RPMI7951 (cell line): ENCODE measurements at places on chromosomes 3 and 15. TPM values are rescaled to one million over a fixed set of nuclear protein-coding genes. Genes with fewer than 3 reads are reported as not detected.

GUCA1C gene
- not detected in 2 replicates for total RNA-seq

CIP2A gene
- 72.3 and 91.9 TPM in 2 replicates for total RNA-seq

PTH1R gene
- total RNA-seq = not detected in 2 replicates

GP5 gene
- total RNA-seq = not detected in 2 replicates

NEO1 gene
- total RNA-seq = 4.1 TPM in 2 replicates

NRROS gene
- total RNA-seq = 1.6 and 2.7 TPM in 2 replicates

- no peak for DNase-seq
These were observed 620 bp upstream of the ANP32A start for GRCh38 chr15:68821190-68821840.

DNA sequence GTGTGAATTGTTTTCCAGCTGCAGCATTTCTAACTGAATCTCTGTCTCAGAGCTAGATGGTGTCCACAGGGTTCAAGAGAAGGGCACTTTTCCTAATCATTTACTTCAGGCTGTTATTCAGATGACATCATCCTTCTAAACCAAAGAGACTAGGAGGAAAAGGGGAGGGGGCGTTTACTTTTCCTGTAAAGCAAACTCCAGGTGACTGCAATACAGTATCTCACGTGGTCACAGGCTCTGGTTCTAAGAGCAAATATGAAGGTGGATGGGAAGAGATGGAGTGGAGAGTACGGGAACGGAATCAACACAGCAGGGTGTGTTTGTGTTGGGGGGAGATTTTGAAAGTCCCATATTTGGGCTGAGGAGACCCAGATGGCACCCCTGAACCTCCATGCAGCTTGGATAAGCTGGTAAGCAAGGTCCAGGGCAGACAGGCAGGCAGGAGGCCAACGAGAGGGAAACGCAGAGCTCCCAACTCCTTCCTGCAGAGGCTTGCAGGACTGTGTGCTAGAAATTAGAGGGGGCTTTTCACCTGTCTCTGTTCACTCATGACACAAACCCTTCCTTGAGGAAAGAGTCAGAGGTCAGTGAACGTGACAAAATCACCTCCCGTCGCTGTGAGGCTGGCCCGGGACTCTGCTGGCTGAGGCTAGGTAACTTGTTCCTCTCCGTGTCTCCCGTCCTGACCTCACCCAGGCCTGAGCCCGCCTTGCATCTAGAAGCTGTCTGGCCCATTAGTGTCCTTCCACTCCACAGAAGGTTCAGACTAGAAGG, 151.2 kb downstream of the OPA1 start:
- no peak for DNase-seq

- peak; percentile 66 for DNase-seq
These were observed at the start of gene PODXL2 for GRCh38 chr3:127628788-127629466. Gene PODXL2, plus strand, starts transcription at chr3:127629185. Its CDS starts 35 bp downstream, at chr3:127629220.

- no peak for DNase-seq
These were observed 171.9 kb upstream of the CADPS start for GRCh38 chr3:63047068-63047467.

DNA sequence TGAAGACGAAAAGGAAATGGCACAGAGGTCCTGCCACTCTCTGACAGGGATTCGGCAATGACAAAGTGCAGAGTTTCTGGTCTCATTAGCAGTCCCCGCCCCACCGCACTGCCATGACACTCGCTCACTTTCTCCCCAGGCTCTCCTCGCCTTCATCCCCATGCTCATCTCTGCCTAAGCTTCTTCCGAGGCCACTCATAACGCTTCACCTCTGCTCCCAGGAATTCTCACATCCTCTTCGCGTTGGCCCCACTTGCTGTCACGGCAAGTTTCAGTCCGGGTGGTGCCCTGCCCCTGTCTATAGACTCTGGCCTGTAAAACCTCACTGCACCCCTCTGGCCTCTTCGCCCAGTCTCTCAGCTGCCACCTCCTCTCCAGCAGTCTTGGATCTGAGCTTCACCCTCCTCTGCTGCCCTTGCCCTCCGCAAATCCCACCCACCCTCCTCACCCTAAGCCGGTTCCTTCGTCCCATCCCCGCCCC, 654 bp downstream of the RUBCN start:
- peak; percentile 26 for DNase-seq

- DNase-seq = no peak
These were observed 57.9 kb upstream of the ST3GAL6 start for GRCh38 chr3:98705212-98705611.
